ENCODE measurements at places on chromosomes 7 and 10.

- DNase-seq: no peak
Observed at GRCh38 chr10:3978761-3979160, 193.8 kb upstream of the KLF6 start.

DNA sequence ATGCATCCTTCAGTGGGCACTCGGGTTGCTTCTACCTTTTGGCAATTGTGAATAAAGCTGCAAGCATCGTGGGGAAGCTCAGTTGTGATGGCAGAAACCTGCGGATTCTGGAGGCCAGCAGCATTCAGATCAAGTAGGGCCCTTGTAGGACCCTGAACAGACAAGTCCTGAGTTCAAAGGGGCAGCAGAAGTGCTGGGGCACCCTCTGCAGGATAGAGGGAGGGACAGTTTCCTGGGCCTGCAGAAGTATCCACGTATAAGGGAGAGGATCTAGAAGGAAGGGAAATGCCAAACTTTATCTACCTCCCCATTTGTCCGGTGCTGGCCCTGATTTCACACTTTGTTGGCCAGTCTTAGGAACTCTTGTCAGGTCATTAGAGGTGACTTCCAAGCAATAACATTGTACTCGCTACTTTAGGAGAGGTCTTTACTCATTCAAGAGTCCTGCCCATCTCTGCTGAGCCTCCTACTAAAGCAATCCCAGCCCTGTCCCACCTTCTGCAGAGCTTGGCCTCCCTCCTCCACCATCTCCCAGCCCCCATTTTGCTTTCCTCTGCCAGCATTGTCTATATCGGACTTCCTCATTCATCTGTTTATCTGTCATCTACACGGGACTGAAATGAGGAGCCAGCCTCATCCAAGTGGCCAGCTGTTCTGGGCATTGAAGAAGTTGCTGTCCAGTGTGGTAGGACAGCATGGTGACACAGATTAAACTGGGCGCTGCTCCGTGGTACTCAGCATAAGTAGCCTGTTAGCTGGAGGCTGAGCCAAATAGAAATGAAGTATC is 26.6 kb upstream of the R3HCC1L start:
- no peak for DNase-seq

- no peak for DNase-seq
Observed at GRCh38 chr7:144414815-144415214, 11.3 kb upstream of the NOBOX start.

DNA sequence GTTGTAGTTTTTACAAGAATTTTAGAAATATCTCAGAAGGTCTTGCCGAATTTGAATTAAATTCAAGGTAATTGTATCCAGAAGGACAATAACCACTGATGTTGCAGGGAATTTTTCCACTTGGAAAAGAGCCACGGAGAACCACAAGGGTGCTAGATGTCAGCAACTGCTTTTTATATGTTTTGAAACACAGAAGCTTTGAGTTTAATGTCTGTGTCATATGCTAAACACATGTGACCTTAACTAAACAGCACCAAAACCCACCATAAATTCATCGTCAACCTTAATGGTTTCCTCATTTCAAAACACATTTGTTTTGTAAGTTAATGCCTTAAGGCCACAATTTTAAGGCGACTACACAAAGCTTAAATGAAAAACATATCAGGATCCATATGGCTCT is 106.9 kb downstream of the COL28A1 start:
- no peak for DNase-seq

DNA sequence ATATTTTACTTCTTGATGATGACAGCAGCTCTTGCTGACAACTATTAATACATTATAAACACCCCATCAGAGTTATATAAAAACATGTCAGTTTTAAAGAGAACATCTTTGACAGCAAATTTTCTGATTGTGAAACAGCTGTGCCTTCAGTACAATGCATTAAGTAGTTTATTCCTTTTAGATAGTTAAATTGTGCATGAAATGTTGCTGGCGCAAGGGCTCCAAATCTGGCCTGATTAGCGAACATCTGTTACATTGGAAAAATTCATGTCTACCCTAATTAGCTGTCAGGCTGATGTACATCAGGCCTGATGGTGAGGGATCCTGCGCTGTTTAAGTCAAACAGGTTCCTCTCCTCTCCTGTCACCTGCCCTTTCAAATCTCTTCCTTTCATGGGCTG is 171.9 kb upstream of the SP8 start:
- no peak for DNase-seq

- no peak for DNase-seq
Observed at GRCh38 chr7:154576604-154577003, 426.3 kb downstream of the PAXIP1 start.

GRCh38 chr7:63899691-63900393 is 98.8 kb upstream of the ZNF722 start:
- peak; percentile 1 for DNase-seq

GRCh38 chr7:127789031-127789430 is 137.0 kb downstream of the SND1 start:
- no peak for DNase-seq

DNA sequence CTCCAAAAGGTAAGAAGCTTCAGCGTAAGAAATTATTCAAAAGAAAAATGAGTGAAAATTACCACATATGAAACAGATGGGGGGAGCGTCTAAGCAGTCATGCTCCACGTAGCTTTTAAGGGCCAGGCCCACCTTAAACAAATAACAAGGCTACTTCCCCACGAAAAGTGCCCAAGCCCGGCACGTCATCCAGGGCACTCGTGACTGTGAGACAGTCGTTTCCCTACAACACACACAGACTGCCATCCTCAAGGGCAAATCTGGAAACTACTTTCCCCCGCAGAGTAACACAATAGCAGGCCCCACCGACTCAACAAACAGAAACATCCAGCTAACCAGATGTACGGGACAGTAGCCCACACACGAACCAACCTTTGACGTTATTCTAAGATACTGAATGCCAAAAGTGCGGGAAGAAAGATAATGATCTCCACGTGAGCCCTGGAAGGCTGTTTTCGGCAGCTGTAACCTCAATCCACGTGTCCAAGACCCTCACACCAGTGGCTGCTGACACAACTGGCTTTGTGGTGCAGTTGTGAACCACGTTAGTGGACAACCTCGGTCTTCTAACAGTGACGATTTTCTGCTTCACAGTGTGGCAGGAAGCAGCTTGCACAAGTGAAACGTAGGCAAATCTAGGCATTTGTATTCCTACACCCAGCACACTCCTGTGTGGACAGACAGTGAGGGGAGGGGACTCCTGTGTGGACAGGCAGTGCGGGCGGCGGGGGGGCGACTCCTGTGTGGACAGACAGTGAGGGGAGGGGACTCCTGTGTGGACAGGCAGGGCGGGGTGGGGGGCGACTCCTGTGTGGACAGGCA is 251.7 kb downstream of the ZMYND11 start:
- DNase-seq: no peak

DNA sequence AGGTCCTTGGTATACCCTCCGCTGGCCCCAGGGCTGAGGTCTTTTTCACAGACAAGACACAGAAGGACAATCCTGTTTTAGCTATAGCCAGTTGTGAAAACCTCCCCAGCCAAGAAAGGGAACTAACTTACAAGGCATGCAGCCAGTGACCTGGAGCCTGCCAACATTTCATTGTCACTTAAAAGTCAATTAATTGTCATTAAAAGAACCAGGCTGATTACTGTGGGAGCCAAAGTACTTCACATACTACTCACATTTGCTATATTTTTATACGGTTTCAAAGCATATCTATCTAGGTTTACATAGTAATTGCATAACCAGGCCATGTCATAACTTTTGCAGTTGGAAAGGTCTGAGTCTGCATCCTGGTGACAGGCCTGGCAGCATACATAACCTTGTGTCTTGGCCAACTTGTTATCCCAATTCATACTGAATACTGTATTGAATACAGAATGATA is 31.1 kb downstream of the NRBF2 start:
- DNase-seq: no peak

DNA sequence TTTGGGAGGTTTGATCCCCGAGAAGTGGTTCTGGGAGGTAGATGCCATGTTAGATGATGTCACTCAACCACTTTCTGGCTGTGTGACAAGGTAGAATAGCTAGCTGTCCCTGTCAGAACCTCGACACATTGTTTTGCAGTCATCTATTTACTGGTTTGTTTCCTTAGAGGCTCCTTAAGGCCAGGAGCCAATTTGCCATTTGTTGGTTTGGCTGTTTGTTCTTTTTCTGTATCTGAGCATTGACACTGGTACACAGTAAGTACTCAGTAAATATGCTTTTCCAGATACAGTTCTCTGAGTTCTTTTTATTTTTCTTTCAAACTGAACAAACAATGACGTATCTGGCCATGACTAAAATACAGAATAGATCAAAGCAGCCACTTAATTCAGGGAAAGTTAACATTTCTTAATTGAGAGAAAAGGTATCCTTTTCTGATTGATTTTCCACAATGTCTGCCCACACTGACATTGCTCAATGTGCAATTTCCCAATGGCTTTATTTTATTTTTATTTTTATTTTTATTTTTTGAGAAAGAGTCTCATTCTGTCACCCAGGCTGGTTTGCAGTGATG is 121.6 kb downstream of the SPAG6 start:
- no peak for DNase-seq

Data from T-helper 2 cell (primary cell).